ENCODE measurements at places on chromosomes 6 and 20.

- no peak for DNase-seq
Measured at GRCh38 chr6:4883298-4883697, 107.1 kb downstream of the CDYL start.

- no peak for DNase-seq
Measured at GRCh38 chr6:6455272-6455671, 133.2 kb upstream of the LY86 start.

GRCh38 chr6:29547573-29547972 lies 12.0 kb downstream of the UBD start:
- no peak for DNase-seq

GRCh38 chr20:46423882-46424482 lies 17.6 kb upstream of the ELMO2 start:
- DNase-seq: no peak

DNA sequence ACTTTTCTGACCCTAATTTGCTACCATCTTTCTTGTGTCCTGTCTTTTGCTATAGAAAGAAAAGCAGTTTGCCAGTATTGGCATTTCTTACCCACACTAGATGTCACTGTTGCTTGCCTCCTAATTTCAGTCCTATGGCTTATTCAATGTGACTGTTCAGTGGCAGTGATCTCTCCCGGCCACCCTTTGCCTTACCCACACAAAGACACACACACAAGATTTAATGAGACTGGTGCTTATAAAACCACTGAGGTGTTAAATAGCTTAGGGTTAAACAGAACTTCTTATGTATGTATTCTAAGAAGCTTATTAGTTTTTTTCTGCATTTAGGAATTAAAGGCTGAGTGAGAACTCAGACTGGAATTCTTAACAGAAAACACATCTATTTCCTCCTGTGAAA lies 233.6 kb upstream of the ASCC3 start:
- no peak for DNase-seq

DNA sequence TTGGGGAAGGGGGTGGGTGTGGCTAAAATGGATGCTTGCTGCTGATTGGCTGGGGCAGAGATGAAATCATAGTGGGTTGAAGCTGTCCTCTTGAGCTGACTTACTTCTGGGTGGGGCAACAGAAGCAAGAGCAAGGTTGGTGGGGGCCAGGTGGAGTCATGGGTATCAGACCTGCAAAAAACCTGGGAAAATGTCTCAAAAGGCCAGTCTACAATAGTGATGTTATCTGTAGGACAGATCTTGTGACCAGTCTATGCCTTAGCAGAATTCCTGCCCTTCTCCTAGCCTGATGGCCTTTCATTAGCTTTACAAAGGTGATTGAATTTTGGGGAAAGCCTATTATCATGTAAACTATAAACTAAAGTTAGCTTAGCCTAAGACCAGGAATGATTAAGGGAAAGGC lies 945.7 kb downstream of the KIF16B start:
- no peak for DNase-seq

- peak; percentile 65 for DNase-seq
Measured at GRCh38 chr6:158567871-158568401, 8.0 kb downstream of the TMEM181 start.

DNA sequence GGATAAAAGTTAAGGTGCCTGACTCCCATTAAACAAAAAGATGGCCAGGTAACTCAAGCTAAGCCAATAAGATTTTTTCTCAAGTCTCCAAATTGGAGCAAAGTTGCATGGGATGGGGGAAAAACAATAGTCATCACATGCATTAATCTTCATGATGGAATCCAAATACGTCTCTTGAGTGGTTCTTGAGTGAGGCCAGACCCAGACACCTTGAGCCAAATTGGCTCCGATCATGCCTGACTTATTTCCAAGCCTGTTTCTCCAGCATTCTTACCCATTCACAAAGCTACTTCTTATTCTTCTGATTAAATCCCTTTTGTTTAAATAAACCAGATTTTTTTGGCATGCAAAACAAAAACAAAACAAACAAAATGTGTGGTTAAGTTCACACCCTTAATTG lies 420.3 kb upstream of the NRSN1 start:
- DNase-seq: no peak

GRCh38 chr6:67210450-67210849 lies 1424.6 kb upstream of the ADGRB3 start:
- DNase-seq: no peak

Data from mesenteric fat pad (tissue), 1 donor.